ENCODE measurements at places on chromosomes 1 and 21.

DNA sequence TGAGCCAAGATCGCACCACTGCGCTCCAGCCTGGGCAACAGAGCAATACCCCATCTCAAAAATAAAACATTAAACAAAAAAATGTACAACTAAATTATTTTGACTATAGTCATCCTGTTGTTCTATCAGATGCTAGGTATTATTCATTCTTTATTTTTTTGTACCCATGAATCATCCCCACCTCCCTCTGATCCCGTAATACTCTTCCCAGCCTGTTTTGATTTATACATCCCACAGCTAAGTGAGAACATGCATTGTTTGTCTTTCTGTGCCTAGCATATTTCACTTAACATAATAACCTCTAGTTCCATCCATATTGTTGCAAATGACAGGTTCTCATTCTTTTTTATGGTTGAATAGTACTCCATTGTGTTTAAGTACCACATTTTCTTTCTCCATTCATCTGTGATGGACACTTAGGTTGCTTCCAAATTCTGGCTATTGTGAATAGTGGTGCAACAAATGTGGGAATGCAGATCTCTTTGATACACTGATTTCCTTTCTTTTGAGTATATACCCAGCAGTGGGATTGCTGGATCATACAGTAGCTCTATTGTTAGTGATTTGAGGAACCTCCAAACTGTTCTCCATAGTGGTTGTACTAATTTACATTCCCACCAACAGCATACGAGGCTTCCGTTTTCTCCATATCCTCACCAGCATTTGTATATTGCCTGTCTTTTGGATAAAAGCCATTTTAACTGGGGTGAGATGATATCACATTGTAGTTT is 84.4 kb downstream of the MACF1 start:
- no peak for DNase-seq

DNA sequence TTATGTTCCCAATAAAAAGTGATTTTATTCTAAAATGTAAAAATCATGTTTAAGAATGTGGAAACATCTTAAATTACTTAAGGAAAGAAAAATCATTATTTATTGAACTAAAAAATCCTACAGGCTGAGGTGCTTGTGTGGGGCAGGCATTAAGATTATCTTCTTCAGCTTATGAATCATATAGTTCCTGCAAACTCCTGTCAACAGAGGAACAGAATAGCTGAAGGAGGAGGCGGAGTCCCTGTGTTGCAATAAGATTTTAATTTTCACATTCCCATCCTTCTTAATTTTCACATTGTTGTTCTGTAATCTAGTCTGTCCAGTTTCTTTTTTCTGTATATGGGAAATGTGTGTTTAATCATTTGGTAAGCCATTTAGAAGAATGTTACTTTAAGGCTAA is 20.6 kb upstream of the OLFML3 start:
- no peak for DNase-seq

DNA sequence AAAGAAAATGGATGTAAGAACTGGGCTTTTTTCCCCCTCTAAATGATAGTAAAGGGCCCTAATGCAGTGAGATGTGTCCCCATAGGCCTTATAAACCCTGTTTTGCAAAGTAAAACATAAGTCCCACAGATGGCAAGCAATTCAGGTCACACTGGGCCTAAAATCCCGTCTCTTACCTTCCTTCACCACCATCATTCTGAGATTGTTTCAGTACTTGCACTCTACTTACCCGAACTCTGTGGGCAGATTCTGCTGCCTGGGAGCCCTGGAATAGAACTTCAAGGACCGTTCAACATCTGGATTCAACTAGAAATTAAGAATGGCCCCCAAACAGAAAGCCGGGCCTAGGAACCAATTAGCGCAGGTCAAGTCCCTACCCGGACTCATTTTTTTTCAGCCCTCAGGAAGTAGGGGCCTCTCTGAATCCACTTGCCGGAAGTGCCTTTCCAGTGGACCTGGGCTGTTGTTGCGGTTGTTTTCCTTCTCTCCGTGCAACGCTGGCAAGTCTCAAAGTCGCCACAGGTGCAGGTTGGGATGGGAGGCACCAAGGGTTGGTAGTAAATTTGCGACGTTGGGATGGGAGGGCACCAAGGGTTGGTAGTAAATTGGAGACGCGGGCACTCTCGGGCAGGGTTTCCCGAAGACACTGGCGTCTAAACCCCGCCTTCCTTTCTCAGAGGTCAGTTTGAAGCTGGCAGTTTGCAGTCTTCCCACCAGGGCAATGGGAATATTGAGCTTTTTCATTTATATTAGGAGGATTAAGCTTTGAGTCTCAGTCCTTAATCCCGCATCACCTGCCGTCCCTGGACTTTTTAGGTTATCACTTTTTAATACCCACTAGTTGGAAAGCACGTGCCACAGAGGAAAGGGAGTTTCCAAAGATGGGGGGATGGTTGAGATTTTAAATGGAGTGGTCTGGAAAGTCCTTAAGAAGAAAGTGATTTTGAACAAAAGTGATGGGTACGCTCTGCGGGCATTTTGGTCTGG is at the start of gene TMEM69:
TSS of gene TMEM69 (plus strand) at position 428 of the 987 bp plus-strand sequence. CDS start 2,888 bp downstream, outside the sequence.
- peak; percentile 86 for DNase-seq

GRCh38 chr1:233144434-233144833 is 151.1 kb downstream of the PCNX2 start:
- DNase-seq, result no peak

GRCh38 chr1:234835239-234835638 is 225.3 kb upstream of the IRF2BP2 start:
- no peak for DNase-seq

GRCh38 chr1:116133696-116134475 is 22.7 kb downstream of the MAB21L3 start:
- no peak for DNase-seq

GRCh38 chr1:85315789-85316188 is 39.4 kb upstream of the BCL10 start:
- no peak for DNase-seq

DNA sequence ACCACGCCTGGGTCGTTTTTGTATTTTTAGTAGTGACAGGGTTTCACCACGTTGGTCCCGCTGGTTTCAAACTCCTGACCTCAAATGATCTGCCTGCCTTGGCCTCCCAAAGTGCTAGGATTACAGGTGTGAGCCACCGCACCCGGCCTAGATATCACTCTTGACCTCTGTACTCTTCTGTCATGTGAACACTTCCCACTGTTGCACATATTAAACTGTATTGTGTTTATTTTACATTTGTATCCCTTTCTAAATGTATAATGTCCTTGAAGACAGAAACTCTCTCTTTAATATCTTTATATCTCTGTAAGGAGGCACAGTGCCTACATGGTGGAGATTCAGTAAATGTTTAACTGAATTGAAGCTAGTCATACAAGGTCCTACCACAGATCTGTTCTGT is 19.3 kb upstream of the PSMD4 start:
- no peak for DNase-seq

GRCh38 chr21:43899307-43900077 is 34.5 kb downstream of the AGPAT3 start:
- DNase-seq, result no peak

DNA sequence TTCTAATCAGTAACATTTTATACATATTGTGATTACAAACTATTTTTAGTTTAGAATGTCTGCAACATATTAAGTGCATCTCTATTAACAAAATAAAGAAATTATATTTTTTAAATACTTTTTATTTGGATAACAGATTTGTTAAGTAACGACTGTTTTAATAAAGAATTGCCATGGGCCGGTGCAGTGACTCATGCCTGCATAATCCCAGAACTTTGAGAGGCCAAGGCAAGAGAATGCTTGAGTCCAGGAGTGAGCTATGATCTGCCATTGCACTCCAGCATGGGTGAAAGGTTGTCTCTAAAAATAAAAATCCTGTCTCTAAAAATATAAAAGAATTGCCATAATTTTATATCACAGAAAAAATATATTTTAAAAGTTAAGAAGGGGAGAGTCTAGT is 4.1 kb downstream of the LRRIQ3 start:
- no peak for DNase-seq

DNA sequence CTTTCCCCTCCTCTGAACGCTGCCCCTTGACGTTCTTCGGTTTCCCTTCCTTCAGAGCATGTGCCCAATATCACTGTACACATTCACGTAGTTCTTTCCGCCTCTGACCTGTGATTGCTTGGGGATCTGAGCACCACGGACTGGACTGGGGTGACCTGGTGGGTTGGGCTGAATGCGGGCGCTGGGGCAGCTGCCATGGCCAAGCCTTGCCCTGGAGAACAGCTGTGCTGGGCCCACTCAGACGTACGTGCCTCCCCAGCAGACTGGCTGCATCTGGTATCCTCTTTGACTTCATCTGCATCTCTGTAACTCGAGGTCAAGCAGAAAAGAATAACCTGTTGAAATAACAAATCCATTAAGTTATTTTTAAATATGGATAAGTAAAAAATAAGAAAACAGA is 35.1 kb upstream of the DISC1 start:
- no peak for DNase-seq

DNA sequence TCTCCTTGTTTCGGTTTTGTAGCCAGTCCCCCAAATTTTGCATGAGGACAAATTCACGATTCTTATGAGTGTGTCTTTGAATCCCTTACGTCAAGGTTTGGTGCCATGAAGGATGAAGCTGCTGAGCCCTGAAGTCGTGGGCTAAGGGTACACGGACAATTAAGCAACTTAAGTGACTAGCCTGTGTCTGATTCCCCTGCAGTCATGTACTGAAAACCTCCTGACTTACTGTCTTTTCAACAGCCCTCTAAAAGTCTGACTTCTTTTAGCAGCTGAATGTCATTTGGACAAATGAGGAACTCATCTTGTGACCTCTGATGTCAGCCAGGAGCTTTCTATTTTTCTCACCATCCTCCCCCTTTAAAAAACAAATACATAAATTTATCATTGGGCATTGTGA is 27.1 kb upstream of the C1orf105 start:
- DNase-seq, result no peak

DNA sequence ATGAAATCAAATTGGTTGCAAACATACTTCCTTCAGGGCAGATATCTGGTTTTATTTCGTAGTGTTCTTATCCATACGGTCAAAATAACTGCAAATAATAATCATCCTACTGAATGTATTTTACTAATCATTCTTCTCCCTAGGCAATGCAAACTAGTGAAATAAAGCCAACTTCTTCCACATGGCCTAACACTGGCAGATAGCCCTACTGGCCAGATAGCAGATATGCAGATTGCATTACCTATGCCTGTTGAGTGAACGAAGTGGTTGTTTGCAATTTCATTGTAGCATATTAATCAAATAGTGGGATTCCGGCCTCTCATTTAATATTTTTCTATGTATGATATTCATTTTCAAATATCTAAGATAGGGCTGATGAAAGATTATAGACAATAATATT is 116.2 kb downstream of the CENPF start:
- no peak for DNase-seq

DNA sequence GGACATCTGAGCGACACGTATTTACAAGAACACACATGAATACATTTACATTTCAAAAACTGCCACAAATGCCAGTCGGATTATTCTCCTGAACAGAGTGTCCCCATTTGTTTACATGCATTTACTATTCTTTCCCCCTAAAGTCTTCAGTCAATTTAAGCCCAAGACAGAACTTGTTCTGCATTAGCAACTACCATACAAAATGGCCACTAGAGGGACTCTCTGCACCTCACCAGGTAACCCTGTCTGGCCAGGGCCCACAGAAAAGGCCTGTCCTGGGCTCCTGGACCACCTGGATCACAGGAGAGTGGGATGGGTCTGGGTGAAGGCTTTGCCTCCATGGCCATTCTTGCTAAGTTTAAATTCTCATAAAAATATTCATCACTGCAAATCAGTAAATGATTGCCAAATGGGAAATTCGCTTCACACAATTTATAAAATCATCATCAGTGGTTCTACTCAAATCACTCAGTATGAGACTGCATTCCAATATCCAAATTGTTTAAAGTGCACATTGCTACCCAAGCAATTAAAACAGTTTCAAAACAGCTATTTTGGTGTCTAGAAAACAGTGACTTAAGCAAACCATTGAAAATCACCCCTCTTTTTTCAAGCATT is 12.5 kb upstream of the GUCA2A start:
- peak; percentile 47 for DNase-seq

- DNase-seq, result no peak
These were observed 18.5 kb downstream of the MORN1 start for GRCh38 chr1:2372551-2373490.

DNA sequence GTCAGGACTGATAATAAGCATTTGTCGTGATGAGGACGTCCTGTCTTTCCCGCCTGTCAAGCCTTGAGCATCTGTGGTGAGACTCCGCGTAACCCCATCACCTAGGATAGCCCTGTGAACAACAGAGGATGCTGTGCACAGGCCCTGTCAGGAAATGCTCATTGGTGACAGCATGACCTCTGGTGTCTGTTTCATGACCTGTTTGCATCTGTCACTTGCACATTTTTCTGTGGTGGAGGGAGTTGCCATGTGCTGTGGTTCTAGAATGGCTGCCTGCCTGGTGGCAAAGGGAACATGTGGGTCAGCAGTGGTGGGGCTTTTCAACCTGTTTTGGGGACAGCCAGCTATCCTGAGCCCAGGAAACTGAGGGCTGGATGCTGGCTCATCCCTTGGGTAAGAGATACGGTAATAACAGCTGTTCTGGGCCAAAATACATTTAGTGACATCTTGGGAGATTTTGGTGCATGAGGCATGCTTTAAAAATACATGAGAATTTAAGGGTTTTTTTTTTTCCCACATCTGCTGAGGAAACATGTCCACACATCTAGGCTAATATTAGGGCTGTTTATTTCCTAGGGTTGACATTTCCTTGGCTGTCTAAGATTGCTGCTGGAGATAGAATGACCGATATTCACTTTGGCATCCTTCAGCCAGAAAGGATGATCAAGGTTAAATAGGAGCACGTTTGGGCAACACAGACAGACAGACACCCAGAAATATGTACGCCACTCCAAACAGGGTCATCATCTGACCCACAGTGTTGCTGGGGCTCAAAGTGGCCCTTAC is 52.9 kb downstream of the KCNC4 start:
- no peak for DNase-seq

DNA sequence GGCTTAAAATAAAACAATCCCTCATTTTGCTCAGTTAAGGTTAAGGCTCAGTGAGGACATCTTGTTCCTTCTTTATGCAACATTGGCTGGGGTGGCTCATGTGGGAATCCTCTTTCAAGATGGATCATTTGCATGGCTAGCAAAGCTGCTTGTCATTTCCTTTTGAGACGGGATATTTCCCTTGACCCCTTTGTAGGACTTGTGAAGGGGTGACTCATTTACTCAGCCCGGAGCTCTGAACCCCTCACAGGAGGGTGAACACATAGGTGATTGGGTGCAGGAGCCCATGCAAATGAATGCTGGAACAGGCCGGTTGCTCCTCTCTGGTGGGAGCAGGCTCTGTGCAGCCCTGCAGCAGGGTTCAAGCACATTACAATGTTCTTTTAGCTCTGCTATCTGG is 15.8 kb upstream of the C8A start:
- no peak for DNase-seq

DNA sequence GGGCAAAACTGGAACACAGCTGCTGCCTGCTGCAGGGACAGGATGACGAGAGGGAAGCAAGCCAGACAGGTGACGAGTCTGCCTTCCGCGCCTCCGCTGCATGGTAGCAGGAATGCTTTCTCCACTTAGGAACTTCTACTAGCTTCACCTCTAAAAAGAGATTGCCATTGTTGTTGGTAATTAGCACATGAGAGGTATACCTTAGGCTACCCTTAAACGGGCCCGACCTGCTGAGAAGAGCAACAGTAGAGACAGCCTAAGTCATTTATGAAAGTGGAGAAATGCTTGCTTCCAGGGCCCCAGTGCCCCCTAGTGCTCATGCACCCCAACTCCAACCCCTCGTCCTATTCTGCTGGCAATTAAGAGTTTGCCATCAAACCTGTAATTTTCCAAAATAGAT is 96.9 kb upstream of the AKT3 start:
- DNase-seq, result no peak
